Activated CD4-positive, alpha-beta T cell treated with anti-CD3 and anti-CD28 coated beads for 24 hours (primary cell): ENCODE measurements at places on chromosomes 13 and 19.

DNA sequence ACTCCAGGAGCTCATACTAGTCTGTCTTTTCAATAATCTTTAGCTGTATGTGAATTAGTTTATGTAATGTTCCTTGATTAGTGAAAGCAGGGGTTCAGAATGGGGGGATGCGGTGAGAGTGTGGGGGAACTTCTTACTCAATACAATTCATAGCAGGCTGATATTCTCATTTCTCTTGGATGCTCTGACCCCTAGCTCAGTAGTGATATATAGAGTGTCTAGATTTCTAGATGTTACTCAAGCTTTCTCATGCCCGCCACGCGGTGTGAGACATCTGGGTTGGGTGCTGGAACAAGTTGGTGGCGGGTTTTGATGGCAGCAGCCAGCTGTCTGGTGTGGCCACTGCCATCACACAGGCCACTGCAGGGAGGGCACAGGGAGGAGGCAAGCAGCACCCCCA is 39.3 kb upstream of the FLT1 start:
- DNase-seq = no peak

- no peak for DNase-seq
These were observed 73.2 kb upstream of the MLNR start for GRCh38 chr13:49146950-49147355.

DNA sequence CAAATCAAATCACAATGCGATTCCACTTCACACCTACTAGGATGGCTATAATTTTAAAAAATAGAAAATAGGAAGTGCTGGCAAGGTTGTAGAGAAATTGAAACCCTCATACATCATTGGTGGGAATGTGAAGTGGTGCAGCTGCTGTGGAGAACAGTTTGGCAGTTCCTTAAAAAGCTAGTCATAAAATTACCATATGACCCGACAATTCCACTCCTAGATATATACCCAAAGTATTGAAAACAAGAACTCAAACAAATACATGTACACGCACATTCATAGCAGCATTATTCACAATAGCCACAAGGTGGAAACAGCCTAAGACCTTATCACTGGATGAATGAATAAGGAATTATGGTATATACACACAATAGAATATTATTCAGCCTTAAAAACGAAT is 12.0 kb downstream of the HMGB1 start:
- no peak for DNase-seq

- peak; percentile 20 for DNase-seq
These were observed 9.3 kb downstream of the ZNF787 start for GRCh38 chr19:56111601-56112312.

- DNase-seq = no peak
These were observed 42.3 kb downstream of the LRCH1 start for GRCh38 chr13:46595136-46595884.

DNA sequence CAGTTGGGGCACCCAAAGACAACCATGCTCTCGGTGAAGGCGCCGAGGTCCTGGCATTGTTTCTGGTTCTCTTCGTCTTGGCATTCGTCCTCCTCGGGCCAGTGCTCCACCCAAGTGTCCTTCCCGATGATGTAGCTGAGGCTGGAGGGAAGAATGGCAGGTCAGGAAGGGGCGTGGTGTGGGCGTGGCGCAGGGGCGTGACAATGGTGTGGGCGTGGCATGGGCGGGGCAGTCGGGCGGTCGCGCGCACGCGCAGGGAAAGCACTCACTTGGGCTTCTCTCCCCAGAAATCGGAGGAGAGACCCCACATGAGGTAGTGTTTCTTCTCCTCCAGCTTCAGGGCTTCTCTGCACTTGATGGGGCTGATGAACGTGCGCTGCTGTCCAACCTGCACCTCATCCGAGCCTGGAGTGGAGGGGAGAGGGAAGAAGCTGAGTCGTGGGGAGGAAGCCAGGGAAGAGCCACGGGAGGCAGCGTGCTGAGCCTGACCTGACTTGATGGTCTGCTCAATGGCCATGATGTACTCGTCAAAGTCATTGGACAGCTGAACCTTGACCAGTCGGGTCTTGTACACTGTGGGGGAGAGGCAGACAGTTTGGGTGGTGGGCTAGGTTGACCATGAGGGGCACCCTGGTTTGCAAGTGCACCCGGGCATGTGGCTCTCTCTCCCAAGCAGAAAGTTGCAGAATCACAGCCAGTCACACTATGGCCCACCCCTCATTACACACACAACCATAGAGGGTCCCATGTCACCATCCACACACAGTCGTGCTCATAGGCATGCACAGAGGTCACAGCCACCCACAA is 8.1 kb upstream of the TNFSF14 start:
- DNase-seq = no peak

GRCh38 chr19:30817197-30817596 is 445.0 kb downstream of the ZNF536 start:
- DNase-seq = no peak

DNA sequence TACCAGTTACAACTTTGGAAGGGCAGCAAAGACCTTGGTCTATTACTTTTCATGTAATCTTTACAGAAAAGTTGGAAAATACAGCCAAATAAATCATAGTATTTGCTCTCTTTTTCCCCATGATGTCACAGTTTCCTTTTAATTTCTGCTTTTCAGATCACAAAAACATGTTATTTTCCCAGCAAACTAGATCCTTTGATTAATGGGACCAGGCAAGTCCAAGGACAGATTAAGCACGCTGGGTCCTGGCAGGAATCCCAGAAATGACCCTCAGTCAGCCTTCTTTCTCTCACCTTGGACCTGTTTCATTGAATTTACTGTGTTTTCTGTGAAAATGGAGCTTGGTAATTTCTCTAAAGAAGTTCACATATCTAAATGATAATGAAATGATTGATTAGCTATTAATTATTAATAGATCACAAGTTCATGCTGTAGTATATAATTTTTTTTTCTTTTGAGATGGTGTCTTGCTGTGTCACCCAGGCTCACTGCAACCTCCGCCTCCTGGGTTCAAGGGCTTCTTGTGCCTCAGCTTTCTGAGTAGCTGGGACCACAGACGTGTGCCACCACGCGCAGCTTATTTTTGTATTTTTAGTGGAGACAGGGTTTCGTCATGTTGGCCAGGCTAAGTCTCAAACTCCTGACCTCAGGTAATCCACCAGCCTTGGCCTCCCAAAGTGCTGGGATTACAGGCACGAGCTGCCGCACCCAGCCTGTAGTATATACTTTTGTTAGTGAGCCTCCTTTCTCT is 16.0 kb downstream of the SPATA13 start:
- DNase-seq = no peak

DNA sequence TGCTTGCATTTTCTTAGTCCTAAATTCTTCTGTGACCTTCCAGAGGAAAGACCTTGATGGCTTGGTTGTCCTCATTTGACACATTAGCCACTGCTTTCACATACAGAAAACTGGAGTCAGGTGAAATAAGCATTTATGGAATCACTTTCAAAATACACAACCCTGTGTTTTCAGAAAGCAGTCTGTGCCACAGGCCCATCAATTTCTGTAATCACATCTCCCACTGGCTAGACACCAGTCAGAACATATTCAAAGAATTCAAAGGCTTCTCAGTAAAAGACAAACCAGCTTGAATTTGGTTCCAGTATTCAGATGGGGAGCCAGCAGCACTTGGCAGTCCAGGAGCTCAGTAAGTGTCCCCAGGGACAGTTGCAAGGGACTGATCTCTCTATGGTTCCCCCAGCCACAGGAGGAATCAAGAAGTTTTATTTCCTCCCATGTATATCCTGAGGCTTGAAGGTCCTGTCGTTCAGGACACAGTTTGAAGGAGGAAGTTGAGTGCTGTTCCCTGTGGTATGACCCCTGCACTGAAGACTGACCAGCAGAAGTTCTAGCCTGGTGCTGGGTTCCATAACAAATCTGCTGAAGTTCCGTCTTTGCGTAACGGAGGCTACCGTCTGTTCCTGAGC is 214.3 kb downstream of the FOXO1 start:
- no peak for DNase-seq

- DNase-seq = no peak
These were observed 5.5 kb downstream of the WDFY2 start for GRCh38 chr13:51589793-51590192.

GRCh38 chr13:95724252-95724651 is 47.3 kb downstream of the DNAJC3 start:
- DNase-seq = no peak

GRCh38 chr19:46830864-46831263 is 19.8 kb downstream of the AP2S1 start:
- no peak for DNase-seq

- no peak for DNase-seq
These were observed 12.5 kb downstream of the ALG5 start for GRCh38 chr13:36986462-36987240.

GRCh38 chr13:97548138-97548537 is 114.2 kb downstream of the RAP2A start:
- no peak for DNase-seq

DNA sequence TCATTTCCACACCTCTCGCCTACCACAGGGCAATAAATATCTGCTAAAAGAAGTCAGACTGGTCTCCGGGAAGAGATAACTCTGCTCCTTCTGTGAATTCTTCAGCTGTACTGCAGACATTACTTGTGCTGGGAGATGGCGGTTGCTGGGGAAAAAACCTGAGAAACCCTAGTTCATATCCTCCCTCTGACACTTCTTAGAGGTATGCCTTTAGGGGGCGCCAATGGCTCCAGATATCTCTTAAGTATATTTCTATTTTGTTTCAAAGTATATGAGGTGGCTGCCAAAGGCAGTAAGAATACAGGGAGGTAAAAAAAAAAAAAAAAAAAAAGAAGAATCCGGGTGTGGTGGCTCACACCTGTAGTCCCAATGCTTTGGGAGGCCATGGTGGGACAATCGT is 175.2 kb downstream of the PAN3 start:
- DNase-seq = no peak

- no peak for DNase-seq
These were observed 86.6 kb downstream of the STK24 start for GRCh38 chr13:98490195-98490836.

GRCh38 chr19:37845932-37846331 is 60.5 kb downstream of the WDR87 start:
- no peak for DNase-seq

- no peak for DNase-seq
These were observed 1.6 kb downstream of the REEP6 start for GRCh38 chr19:1492474-1493006.

- DNase-seq = no peak
These were observed 88.6 kb downstream of the SPACA7 start for GRCh38 chr13:112464720-112465119.
